ENCODE measurements at places on chromosomes 13 and 19.
A peak's percentile ranks its signal among the peaks of the same experiment; 100 is the strongest.

GRCh38 chr19:15836330-15837220, 21.1 kb upstream of the OR10H1 start:
- peak; percentile 97 for DNase-seq

- DNase-seq = no peak
These were observed 1215.4 kb downstream of the PCDH9 start for GRCh38 chr13:66014771-66015170.

- DNase-seq = peak; percentile 53
These were observed 11.5 kb upstream of the CAPNS1 start for GRCh38 chr19:36128392-36128736.

DNA sequence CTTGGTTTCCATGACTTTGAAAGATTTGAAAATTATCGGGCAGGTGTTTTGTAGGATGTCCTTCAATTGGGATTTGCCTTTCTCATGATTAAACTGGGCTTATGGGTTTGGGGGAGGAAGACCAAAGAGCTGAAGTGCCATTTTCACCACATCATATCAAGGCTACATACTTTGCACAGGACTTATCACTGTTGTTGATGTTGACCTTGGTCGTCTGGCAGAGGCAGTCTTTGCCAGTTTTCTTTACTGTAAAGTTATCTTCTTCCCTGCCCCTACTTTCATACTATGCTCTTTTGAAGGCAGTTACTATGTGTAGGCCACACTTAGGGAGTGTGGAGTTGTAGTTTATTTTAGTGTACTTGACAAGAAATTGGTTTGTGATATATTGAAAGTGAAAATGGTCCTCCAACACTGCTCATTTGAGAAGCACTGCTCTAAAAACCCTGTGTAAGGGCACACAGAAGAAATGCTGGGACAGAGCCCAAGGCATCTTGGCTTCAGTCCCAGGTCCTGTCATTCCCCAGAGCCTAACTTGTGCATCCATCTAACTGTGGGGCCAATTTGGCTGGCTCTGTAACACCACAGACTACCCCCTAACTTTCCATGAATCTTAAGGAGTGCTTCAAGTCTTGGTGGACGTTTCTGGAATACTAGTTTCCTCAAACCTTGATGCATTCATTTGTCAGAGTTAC, 384.9 kb downstream of the KCNRG start:
- no peak for DNase-seq

DNA sequence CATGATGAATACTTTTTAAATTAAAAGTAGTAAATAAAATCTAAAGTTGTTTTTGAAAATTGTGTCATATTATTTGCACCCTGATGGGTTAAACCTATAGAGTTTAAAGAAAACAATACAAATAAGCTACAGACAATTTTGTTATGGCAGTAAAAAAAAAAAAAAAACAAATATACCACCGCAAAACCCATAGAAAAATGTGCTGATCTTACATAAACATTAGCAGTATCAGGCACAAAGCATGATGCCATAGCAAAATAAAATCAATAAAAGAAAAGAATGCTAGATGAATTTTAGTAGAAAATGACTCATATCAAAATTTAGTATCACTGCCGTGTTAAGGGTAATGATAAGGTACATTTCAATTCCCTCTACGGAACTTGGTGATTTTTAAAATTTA, 826.0 kb downstream of the SLITRK1 start:
- no peak for DNase-seq

DNA sequence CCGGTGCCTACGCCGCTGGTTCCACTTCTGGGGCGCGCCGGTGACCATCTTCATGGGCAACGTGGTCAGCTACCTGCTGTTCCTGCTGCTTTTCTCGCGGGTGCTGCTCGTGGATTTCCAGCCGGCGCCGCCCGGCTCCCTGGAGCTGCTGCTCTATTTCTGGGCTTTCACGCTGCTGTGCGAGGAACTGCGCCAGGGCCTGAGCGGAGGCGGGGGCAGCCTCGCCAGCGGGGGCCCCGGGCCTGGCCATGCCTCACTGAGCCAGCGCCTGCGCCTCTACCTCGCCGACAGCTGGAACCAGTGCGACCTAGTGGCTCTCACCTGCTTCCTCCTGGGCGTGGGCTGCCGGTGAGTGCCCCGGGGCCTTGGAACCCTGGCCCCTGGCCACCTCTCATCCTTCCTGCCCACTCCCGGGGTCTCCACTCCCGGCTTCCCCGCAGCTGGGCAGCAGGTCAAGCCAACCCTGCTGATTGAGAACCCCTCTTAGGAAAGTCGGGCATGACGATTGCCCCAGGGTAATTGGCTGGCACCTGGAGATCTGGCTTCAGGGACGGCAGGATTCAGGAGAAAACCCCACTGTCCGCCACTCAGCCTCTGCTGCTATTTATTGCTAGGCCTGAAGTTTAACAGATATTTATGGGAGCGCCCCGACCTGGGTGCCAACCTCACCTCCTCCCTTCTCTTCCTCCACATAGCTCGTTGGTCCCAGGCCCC, 39.1 kb downstream of the TRPM4 start:
- no peak for DNase-seq

- DNase-seq = no peak
These were observed 583.9 kb upstream of the MIR17HG start for GRCh38 chr13:90763476-90764150.

- no peak for DNase-seq
These were observed 50.0 kb downstream of the ALOX5AP start for GRCh38 chr13:30785191-30785850.

DNA sequence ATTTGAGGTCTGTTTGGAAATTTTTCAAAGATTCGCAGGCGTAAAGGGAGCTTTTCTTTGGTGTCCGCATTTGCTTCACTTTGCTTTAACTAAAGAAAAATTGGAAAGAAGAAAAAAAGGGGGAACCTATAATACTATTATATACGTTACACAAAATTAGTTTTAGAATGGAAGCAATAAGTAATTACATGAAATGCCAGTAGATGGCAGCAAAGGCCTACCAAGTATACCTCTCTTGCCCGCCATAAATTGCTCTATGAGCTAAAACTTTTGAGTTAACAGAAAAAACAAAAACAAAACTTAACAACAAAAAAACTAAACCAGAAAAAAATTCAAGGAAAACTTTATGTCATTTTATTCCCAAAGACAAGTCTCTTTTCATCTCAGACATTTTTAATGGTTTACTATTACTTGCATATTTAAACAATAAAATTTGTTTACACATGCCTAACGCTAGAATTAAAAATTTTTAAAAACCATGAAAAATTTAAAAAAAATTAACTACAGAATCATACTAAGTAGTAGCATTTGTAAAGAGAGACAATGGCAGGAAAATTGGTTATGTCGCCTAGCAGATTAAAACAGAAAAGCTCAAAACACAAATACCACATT, 271.4 kb downstream of the NALCN start:
- peak; percentile 67 for DNase-seq

DNA sequence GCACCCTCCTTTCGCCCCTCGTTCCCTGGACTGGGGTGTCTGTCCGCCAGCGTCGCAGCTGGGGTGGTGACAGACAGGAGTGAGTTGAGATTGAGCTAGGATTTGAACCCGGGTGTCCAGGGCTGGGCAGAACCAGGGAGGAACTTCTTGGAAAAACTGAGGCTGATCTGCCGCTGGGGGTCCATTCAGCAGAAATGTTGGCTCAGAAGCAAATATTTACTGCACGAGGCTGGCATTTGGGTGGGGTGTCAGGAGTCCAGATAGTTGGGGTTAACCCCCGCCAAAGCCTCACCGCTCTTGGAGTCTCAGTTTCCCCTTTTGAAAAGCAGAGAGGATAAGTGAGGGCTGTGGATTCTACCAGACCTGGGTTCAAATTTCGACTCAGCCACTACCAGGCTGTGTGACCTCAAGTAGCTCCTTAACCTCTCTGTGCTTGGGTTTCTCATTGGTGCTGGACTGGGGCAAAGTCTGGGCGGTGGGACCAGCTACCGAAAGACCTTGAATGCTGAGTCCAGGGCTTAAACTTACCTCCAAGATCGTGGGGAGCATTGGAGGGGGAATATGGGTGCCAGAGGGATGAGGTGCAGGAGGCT, 20.9 kb downstream of the MAST3 start:
- DNase-seq = no peak

DNA sequence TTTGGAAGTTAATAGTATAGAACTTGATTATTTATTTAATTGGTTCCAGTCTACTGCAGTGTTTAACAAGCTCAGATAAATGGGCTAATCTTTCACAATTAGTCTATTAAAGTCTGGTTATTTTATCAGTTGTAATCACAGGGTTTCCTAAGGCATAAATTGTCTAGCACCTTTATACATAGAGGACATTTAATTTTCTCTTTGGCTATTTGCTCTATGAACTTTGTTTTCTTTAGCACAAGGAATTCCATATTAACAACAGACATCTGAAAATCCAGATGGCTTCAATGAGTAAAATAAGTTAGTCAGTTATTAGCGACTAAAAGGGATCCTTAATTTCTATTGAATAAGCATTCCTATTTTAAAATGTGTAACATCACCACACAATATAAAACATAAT, 1350.8 kb upstream of the SLC10A2 start:
- DNase-seq = no peak
